ENCODE measurements at places on chromosomes 7 and 10.
A peak's percentile ranks its signal among the peaks of the same experiment; 100 is the strongest.

- DNase-seq: no peak
Measured at GRCh38 chr7:130302649-130303048, 9.7 kb downstream of the CPA4 start.

DNA sequence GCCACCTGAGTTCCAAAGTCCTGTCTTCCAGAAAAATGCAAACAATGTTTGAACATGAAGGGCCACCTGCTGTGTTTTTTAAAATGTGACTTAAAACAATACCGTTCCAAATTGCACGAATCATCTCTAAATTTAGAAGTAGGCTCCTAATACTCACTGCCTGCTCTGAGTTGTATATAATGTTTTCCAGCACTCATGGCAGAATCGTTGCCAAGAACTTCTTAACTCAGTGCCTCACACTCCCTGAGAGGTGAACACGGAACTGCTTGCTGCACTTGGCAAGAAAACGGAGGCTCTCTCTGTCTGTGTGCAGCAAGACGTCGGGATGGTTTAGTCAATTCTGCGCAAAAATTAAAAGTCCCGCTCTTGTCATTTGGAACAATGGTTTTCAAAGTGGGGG, 757.3 kb upstream of the AUTS2 start:
- no peak for DNase-seq

GRCh38 chr10:89206402-89207180, 526 bp downstream of the CH25H start:
- DNase-seq: peak; percentile 8

- DNase-seq: no peak
Measured at GRCh38 chr7:150875791-150876190, 23.5 kb downstream of the AOC1 start.

DNA sequence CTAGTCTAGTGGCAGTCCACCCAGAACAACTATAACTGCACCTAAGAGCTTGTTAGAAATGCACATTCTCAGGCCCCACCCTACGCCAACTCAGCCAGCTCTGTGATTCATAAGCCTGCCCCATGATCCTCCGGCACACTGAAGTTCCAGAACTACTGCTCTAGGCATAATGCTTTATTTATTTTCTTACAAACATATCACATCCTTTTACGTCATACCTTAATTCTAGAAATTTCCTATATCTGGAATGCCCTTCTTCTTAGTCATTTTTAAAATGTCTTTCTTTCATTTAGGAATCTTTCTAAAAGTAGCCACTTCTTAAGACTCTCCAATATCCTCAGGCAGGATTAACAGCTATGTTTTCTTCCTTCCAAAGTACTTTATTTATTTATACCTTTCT, 480.1 kb downstream of the INHBA start:
- DNase-seq: peak; percentile 79

GRCh38 chr7:80601999-80602398, 36.4 kb upstream of the CD36 start:
- no peak for DNase-seq

- DNase-seq: no peak
Measured at GRCh38 chr10:103646304-103646703, 152.8 kb downstream of the NEURL1 start.

DNA sequence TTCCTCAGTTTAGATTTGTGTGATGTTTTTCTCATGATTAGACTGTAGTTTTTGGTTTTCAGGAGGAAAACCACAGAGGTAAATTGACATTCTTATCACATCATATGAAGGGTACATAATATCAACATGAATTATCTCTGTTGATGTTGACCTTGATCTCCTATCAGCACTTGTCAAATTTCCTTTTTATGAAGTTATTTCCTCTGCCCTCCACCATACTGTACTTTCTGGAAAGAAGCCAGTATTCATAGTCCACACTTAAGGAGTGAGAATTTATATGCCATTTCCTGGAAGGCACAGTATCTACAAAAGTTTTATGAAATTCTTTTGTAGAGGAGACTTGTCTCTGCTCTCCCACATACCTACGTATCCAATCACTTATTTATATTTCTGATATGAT, 807.2 kb upstream of the MBL2 start:
- DNase-seq: no peak

- DNase-seq: no peak
Measured at GRCh38 chr10:67723601-67724000, 27.6 kb upstream of the CTNNA3 start.

DNA sequence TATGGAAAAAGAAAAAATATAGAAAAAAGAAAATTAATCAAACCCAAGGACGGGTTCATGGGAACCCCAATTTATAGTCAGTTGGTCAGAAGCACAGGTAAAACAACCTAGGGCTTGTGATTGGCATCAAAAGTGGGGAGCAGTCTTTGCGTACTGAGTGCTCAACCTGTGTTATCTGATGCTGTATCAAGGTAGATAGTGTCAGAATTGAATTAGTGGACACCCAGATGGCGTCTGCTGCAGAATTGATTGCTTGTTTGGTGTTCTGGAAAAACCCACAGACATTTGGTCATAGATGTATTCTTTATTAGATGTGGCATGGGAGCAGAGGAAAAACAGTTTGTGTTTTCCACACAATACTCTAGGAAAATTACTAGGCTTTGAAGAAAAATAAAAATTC, 39.6 kb downstream of the NEUROG3 start:
- DNase-seq: no peak

GRCh38 chr7:7686811-7687508, 31.4 kb downstream of the RPA3 start:
- DNase-seq: no peak

- DNase-seq: no peak
Measured at GRCh38 chr10:15035385-15036301, 8.1 kb upstream of the OLAH start.

Data from epithelial cell of esophagus (primary cell).